ENCODE measurements at places on chromosomes 2 and 18.
A peak's percentile ranks its signal among the peaks of the same experiment; 100 is the strongest.

- DNase-seq, result no peak
These were observed 1.4 kb downstream of the SP110 start for GRCh38 chr2:230218421-230218820.

DNA sequence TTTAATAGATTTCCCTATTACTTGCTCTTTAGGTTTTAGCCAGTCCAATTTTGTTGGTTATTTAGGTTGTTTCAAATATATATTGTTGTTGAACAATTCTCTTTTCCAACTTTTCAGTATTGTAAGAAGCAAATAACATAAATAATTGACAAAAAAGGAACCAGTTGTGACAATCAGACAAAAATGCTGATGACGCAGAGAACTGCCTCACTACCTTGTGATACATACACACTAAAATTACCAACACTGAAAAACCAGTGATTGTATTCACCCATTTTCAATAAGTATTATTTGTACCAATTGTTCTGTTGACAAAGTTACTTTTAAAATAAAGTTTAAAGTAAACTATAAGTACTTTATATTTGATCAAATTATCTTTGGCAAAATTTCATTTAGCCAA is 43.1 kb upstream of the NABP1 start:
- DNase-seq, result no peak

DNA sequence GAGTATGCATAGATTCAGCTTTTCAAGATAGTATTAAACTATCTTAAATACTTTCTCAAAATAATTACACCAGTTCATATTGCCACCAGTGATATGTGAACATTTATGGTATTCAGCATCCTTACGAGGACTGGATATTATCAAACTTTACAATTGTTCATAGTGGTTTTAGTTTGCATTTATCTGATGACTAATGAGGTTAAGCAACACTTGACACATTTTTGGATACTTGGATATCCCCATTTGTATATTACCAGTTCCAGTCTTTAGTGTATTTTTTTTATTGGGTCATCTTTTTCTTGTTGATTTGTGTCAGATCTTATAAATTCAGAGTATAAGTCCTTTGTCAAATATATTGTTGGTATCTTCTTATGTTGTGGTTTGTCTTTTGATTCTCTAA is 128.4 kb downstream of the ASXL3 start:
- DNase-seq, result no peak

GRCh38 chr2:223654384-223654915 is 52.3 kb upstream of the SCG2 start:
- no peak for DNase-seq

- DNase-seq, result no peak
These were observed 25.7 kb downstream of the DHX57 start for GRCh38 chr2:38850045-38850444.

DNA sequence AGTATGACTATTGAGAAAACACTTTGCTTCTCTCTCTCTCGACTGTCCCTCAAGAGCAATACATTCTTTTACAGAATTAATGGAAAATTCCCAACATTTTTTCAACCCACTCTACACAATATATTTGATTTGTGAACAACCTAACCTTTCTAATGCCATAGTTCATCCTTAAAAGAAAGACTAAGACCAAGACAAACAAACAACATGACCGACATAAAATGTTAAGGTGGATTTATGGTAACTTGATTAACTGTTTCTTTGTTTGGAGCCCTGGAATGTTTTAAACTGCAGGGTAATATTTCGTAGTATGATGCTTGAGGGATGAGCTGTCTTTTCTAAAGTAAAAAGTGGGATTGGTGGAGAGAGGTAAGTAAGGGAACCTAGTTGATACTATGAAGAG is 738.2 kb downstream of the MBD2 start:
- DNase-seq, result no peak

- no peak for DNase-seq
These were observed 10.2 kb downstream of the GBX2 start for GRCh38 chr2:236157815-236158498.

- peak; percentile 28 for DNase-seq
These were observed 70.7 kb upstream of the BCL2L11 start for GRCh38 chr2:111049792-111050640.

- DNase-seq, result no peak
These were observed 496.1 kb upstream of the MYT1L start for GRCh38 chr2:2827046-2827636.

DNA sequence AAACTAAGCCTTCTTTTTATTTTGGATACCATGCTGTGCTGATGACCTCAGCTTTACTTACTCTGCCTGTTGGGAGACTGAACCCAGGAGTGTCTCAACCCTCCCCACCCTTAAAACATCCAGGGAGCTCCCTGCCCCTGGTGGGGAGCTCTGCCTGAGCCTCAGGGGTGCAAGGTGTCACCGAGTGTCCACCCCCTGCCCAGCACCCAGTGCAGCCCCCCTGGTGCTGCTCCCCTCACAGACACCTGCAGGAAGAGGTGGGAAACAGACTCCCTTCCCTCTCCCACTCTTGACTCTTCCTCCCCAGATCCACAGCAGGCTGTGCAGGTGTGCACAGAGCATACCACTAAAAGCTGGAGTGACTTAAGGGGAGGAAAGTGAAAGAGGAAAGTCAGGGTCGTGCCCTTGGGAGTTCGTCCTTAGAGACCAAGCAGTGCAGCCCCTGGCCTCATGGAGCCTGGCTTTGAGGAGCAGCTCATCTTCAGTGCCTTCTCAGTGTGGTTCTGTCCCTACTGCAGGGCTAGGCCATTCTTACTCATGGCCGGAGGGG is 51.3 kb downstream of the MYO7B start:
- DNase-seq, result no peak

DNA sequence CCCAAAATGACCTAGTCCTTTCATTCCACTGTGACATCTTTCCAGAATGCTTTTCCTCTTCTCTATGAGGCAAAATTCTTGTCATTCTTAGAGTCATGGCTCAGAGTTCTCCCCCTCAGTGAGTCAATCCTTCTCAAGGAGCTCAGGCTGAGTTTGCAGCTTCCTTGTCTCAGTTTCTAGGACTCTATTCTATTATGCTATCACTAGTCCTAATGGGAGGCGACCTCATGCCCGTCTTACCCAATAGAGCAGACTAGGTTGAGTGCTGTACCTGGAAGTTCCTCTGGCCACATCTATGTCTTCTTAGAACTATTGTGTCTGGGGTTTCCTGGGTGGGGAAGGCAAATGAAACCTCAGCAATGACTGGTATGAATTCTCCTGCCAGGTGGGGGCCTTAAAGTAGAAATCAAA is 51.5 kb downstream of the HAUS1 start:
- DNase-seq, result peak; percentile 26

- DNase-seq, result no peak
These were observed 21.0 kb downstream of the MYO1B start for GRCh38 chr2:191266201-191266600.

DNA sequence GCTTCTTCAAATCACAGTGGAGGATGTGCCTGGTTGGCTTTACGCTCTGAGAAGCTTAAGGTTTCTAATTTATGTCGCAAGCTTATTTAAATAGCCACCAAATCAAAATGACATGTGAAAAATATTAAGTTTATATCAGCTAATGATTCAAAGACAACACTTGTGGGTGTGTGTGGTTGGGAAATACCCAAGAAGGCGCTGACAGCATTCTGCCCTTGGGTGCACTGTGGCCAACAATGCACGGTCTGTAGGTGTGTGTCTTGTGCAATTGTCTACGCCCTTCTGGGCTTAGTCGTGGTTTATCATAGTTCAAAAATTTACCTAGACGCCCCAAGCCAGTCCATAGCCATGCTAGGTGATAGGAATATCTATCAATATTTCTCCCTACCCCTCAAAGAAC is 60.9 kb downstream of the KCTD1 start:
- no peak for DNase-seq

- DNase-seq, result no peak
These were observed 113.7 kb upstream of the SPRED2 start for GRCh38 chr2:65545837-65546805.

DNA sequence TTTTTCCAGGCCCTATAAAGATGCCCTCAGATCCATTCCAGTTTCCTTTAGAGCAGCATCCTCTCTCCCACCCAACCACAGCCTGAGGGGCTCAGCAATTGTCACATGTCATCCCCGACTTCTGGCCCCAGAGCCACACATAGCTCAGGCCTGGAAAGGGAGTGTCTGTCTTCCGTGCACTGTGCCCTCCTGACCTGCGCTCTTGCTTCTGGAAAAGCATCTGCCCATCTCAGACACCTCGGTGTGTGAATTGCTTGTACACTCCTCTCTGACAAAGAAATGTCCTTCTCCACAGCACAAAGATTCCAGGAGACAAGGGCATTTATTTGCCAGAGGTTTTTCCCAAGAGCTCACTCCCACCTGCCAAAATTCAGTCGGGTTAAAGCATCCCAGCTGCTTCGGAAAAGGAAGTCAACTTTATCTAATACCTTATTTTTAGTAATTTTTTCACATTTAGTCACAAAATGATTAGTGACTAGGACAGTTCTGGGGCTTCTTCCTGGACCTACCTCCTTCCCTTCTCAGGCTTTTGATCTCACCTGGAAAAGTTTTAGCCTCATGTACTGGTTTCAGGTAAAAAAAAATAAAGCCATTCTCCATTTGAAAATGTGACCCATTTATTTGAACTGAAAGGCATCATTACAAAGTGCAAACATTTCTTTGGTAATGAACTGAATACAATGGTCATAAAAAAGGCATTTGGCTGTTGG is 112.9 kb downstream of the PXDN start:
- DNase-seq, result no peak

DNA sequence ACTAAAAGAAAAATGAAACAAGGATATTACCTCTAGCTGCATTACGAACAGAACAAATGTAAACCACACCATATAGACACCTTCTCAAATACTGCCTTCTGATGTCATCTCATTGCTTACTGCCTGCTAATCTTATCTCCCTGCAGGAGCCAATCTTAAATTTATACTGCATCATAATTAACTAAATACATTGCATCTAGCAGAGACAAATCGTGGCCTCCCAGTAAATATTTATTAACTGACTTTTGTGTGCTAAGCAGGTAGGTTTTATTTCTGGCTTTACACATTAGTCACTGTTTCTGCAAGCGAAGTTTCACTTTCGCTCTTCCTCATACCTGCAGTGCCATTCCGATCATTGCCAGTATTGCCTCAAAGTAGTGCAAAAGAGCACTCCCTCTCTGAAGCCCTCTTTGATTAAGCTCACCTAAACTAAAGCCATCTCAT is 67.5 kb downstream of the SPATS2L start:
- peak; percentile 28 for DNase-seq

- DNase-seq, result no peak
These were observed 40.5 kb downstream of the CAVIN2 start for GRCh38 chr2:191806396-191806795.

GRCh38 chr2:138323382-138324067 is 178.0 kb upstream of the SPOPL start:
- no peak for DNase-seq

- peak; percentile 57 for DNase-seq
These were observed 172.6 kb downstream of the TCF4 start for GRCh38 chr18:55415258-55415871.

- DNase-seq, result no peak
These were observed 53.0 kb downstream of the SKA1 start for GRCh38 chr18:50427896-50428295.

GRCh38 chr2:179703702-179704101 is 157.7 kb downstream of the ZNF385B start:
- no peak for DNase-seq

GRCh38 chr2:2528846-2529245 is 197.8 kb upstream of the MYT1L start:
- no peak for DNase-seq

GRCh38 chr2:140880573-140880972 is 1250.2 kb downstream of the LRP1B start:
- DNase-seq, result no peak

All from activated T-cell treated with anti-CD3 and anti-CD28 coated beads for 24 hours (primary cell).